ENCODE measurements at places on chromosomes 13 and 19.

DNA sequence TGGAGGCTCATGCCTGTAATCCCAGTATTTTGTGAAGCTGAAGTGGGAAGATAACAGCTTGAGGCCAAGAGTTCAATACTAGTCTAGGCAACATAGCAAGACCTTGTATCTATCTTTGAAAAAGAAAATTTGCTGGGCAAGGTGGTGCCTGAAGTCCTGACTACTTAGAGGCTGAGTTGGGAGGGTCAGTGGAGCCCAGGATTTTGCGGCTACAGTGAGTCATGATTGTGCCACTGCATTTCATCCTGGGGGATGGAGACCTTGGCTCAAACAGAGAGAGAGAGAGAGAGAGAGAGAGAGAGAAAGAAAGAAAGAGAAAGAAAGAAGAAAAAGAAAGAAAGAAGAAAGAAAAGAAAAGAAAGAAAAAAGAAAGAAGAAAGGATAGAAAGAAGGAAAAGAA is 1872.3 kb upstream of the PCDH20 start:
- DNase-seq, result peak; percentile 16

DNA sequence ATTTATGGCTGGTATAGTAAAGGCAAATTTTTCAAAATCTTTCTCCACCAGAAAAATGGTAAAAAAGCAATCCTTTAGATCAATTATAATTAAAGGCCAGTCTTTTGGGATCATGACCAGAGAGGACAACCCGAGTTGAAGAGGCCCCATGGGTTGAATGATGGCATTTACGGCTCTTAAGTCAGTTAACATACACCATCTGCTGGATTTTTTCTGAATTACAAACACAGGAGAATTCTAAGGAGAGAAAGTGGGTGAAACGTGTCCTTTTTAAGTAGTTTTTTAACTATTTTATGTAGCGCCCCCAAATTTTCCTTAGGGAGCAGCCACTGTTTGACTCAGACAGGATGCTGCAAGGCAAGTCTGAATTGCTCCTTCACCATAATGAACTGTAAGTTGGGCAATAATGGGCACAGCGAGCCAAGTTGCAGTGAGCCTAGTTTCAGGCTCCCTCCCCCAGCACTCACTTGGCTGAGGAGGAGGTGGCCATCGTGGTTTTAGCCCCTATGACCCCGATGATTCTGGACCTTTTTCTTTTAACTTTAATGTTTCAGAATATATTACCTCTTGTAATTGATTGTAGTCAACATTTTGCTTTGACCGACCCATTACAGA is 13.6 kb upstream of the ZNF611 start:
- peak; percentile 27 for DNase-seq

DNA sequence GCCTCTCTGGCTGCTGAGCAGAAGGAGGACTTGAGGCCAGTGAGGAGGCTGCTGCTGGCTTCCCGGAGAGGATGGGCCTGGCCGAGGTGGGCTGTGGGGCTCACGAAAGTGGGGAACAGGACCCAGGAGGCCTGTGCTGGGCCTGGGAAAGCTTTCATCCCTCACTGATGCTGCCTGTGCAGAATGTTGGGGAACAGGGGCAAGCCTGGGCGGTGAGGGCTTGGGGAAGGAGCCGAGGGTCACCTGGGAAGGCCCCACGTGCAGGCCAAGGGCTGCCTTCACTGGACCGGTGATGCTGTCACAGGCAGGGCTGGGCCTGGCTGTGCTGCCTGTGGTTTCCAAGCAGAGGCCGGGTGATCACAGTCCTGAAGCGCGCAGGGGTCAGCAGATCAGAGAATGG is 9.4 kb downstream of the AP1M1 start:
- no peak for DNase-seq

DNA sequence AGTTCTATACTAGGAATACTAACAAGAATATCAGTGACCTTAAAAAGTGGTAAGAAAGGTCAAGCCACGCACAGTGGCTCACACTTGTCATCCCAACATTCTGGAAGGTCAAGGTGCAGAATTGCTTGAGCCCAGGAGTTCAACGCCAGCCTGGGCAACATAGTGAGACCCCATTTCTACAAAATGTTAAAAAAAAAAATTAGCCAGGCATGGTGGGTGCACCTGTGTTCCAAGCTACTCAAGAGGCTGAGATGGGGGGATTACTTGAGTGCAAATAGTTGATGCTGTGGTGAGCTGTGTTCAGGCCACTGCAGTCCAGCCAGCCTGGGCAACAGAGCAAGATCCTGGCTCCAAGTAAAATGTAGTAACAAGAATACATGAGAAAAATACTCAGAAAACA is 61.8 kb downstream of the PCDH9 start:
- DNase-seq, result no peak

GRCh38 chr19:18109341-18109732 is 11.8 kb downstream of the MAST3 start:
- DNase-seq, result no peak

GRCh38 chr19:41537789-41538188 is 38.2 kb upstream of the CEACAM21 start:
- no peak for DNase-seq

- peak; percentile 27 for DNase-seq
Measured at GRCh38 chr19:40549007-40549708, 27.5 kb upstream of the SHKBP1 start.

DNA sequence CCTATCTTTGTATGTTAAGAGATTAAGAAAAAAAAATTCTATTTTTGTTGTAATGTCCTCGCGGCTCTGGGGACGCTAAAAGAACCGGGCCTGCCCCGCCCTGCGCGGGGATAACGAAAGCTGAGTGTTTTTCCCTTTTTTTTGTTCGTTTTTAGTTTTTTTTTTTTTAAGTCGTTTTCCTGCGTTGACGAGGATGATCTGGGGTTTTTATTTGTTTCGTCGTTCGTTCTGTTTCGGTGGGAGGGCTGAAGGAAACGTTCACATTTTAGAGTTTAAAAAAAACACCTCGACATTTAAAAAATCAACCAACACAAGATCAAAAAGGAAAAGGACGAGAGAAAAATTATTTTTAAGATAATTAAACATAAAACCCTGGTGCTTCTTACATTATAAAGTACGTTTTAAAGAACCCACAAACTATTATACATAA is 5.6 kb downstream of the LYL1 start:
- DNase-seq, result no peak

- DNase-seq, result no peak
Measured at GRCh38 chr19:19006213-19006612, 27.1 kb downstream of the SUGP2 start.

- no peak for DNase-seq
Measured at GRCh38 chr13:49300276-49300675, 52.6 kb downstream of the CDADC1 start.

DNA sequence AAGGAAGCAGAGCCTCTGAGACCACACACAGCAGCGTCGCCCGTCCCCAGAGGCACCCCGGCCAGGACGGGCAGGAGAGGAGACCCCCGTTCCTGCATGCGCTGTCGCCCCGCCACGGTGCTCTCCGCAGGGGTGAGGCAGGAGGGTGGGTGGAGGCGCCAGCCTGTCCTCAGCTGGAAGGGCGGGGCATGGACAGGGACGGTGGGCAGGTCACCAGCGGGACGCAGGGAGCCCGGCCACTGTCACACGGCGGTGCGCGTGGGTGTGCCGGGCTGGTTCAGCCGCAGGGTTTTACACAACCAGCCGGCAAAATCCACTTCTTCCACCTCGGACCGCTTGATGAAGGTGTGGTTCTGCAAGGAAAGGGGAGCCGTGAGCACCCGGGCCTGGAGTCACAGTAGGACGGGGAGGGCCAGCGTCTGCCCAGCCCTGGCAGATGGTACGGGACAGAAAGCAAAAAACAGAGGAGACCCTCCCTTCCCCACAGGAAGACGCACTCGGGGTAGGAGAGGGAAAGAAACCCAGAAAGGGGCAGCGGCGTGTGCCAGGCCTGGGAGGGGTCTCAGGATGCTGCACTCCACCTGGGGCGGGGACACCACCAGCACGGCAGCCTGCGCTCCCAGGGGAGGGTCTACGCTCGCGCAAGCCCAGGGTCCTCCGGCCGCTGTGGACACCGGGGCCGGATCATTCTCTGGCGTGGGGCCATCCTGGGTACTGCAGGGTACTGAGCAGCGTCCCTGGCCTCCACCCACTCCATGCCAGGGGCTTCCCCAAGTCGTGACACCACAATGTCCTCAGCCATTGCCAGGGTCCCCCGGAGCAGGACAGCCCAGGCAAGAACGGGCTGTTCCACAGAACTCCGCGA is 23.9 kb upstream of the ZBTB7A start:
- no peak for DNase-seq

DNA sequence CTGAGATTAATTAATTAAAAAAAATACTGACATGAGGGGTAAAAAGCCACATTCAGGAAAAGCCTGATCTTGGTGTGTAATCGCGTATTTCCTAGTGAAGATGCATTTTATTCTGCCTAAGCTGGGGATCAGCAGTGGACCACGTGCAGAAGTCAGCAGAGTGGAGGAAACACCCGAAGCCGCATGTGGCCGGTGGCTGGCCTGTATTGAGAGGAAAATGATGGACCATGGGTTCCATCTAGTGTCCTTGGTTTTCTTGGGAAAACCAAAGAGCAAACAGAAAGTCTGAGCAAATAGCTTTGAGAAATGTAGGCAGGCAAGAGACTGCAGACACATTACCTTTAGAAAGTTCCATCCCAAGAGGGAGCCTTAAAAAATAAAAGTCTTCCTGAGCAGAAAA is 23.7 kb upstream of the SHISA2 start:
- no peak for DNase-seq

- DNase-seq, result peak; percentile 24
Measured at GRCh38 chr19:39126312-39127187, 964 bp downstream of the PAK4 start.

GRCh38 chr19:36891768-36892357 is 24.2 kb downstream of the ZNF829 start:
- DNase-seq, result no peak

DNA sequence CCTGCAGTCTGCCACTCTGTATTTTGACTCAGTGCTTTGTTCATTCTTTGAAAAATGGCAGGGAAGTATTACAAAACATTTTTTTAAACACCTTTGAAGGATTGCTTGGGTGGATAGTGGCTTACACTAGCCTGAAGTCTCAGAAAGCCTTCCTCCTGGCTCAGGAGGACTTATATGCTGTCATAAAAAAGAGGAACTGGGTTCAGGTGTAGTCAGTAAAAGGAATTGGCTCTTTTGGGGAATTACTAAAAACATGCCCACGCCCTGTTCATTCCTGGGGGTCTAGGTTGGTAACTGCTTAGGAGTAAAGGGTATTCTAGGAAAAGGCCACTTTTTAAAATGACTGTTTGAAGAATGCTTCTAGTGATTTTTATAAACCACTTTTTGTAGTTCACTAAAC is 186.9 kb downstream of the SHISA2 start:
- no peak for DNase-seq

- DNase-seq, result no peak
Measured at GRCh38 chr13:104650431-104650830, 1584.2 kb upstream of the SLC10A2 start.

DNA sequence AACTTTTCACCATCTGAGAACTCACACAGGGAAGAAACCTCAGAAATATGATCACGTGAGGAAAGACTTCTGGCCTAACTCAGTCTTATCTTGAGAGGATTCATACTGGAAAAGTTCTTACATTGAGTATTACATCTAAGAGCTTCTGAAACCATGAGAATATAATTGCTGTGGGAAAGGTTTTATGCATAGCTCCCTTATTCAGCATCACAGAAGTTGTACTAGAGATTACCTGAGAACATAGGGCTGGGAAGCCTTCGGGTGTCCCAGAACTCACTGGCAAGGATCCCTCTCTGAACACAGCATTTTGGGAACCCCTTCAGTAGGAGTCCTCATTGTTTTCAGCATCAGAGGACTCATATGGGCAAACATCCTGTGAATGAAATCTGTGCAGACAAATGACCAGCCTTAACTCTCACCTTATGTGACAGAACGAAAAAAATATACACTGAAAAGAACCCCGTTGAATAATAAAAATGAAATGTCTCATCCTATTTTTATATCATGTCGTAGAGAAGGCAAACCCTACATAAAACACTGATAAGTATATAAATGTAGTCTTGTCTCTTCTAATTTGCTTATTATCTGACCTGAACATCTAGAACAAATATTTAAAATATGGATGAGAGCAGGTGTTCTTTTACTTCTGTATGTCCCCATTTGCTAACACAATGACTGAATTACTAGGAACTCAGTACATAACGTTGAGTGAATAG is 14.2 kb downstream of the ZNF274 start:
- DNase-seq, result peak; percentile 38

DNA sequence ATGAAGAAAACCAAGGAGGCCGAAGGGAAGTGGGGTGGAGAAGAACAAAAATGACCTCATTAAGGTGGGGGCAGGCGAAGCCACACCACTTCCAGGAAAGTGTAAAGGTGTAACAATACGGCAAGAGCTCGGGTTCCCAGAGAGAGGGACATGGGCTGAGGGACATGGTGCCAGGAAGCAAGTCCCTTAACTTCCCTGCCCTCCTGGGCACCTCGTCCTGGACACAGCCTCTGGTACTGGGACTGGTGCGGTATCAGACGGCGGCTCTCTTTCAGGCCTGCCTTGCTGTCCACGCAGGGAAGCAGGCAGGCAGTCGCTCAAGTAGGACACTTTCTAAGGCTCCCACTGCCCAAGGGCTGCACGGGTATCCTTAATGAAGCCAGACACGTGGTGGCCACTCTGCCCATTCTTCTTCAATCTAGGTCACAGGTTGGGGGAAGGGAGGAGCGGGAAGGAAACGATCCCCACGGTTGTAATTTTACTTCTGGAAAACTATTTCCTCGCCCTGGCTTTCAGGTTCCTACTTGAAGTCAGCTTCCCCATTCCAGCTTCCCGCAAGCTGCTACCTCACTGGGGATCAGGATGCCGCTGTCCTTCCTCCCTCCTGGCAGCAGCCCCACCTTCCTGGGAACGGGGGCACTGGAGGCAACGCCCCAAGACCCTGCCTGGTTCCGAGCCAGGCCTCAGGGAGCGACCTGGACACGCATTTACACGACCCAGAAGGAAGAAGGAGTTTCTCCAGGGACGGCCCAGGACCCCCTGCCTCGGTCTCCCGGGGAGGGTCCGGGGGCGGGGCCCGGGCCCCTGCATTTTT is 1.2 kb downstream of the AP3D1 start:
- no peak for DNase-seq

DNA sequence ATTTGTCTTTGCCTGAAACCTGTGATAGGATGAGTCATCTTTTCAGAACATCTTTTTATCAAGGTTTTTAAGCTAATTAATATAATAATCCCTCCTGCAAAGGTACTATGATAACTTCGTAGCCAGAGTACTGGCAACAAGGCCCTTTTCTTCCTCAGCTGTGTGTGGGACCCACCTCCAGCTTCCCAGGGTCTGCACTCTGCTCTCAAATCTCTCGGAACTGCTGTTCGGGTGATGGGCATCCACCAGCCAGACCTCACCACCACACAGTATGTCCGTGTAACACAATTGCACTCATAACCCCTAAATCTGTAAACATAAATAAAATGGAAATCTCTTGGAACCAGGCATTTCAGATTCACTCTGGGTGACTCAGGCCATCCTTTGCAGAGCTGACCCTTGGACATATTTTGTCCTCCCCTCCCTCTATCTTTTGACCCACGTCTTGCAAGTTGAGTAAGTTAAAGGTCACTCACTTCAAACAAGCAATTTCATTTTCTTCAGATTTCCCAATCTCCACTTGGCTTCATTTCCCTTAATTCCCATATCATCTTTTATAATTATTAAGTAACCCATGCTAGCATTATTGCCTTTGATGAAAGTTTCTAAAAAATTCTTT is 29.5 kb downstream of the COL4A1 start:
- no peak for DNase-seq

- no peak for DNase-seq
Measured at GRCh38 chr13:38624822-38625221, 62.1 kb upstream of the FREM2 start.
